ENCODE measurements at places on chromosomes 1 and 21.
A peak's percentile ranks its signal among the peaks of the same experiment; 100 is the strongest.

- peak; percentile 71 for DNase-seq
Observed at GRCh38 chr1:45014321-45015028, 2.4 kb downstream of the UROD start.

- no peak for DNase-seq
Observed at GRCh38 chr1:11342621-11343032, 69.6 kb downstream of the UBIAD1 start.

- DNase-seq: no peak
Observed at GRCh38 chr1:58497499-58497898, 49.0 kb downstream of the OMA1 start.

DNA sequence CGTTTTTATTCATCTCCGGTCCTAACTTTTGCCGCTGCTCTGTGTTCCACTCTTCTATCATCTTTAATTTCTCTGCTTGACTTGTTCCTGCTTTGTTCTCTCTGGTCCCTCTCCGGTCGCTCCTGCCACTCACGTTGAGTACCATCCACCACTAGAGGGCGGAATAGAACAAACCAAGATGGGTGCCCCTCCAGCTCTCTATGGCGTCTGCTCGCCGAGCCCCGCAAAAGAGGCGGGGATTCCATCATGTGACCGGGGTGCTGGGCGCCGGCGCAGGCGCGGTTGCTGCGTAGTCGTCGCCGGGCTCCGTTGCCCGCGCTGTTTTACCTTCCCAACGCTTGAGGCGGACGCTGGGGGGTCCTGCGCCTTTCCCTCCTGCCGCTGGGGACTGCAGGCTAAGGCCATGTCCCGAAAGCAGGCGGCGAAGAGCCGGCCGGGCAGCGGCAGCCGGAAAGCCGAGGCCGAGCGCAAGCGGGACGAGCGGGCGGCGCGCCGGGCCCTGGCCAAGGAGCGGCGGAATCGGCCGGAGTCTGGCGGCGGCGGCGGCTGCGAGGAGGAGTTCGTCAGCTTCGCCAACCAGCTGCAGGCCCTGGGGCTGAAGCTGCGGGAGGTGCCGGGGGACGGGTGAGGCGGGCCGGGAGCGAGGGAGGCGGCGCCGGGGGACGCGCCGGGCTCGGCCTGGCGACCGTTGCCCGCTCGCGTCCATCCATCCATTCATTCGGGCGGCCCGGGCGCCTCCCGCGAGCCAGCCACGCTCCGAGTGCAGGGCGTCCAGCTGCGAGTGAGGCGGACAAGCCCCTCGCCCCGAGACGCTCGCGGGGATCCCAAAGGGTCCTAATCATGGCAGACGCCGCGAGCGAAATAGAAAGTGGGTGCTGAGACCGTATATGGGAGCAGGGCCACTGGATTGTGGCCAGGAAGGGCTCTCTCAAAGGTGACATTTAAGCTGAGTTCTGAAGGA is at the start of gene OTUD3:
TSS of gene OTUD3 (plus strand) at position 285 of the 961 bp plus-strand sequence. CDS start at position 404, 119 bp downstream.
- peak; percentile 98 for DNase-seq

- DNase-seq: no peak
Observed at GRCh38 chr21:31103571-31104265, 65.4 kb upstream of the KRTAP19-8 start.

DNA sequence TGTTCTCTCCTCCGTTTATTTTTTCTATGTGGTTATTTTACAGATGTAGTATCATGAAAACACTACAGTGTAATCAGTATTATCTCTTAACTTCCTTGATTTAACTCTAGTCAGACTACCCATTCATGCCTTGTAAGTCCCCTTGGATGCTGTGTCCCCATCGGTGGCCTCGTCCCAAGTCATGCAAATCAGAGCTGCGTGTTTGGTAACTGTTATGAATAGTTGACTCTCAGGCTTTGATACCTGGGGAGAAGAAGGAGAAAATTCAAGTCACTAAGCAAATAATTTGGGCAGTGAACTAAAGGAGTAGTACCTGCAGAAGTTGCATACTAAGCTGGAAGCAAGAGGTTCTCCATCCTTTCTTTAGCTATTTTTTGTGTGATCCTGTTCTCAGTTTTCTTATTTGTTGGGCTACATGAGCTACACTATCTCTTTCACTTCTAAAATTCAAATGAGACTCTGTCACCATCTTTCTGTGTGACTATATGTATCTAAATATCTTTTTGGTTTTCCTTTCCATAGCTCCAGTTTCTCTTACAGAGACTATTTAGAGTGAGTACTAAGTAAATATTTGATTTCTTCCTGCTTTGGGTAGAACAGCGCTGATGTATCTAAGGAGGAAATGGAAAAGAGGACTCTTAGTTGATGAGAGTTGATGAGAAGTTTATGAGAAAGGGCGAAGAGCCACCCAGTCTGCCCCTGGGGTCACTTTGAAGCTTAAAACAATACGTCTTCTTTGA is 50.9 kb downstream of the VANGL2 start:
- DNase-seq: no peak

DNA sequence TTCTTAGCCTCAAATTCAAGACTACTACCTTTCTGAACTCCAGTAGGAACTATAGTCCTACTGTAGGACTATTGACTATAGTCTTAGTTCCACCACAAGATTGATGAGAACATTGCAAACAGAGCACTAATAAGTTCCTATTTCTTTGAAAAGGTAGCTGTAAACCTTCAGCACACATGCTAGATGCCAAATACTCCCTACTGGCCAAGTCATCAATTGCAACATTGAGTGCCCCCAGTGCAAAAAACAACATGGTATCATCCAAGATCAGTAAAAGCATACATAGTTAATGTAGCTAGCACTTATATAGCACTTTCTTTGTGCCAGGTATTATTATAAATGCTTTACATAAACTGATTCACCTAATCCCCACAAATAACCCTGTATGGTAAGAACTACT is 99.8 kb downstream of the MRPL39 start:
- no peak for DNase-seq

- DNase-seq: no peak
Observed at GRCh38 chr1:172269644-172270043, 150.8 kb upstream of the C1orf105 start.

GRCh38 chr1:230591678-230592077 is 50.6 kb upstream of the COG2 start:
- no peak for DNase-seq

DNA sequence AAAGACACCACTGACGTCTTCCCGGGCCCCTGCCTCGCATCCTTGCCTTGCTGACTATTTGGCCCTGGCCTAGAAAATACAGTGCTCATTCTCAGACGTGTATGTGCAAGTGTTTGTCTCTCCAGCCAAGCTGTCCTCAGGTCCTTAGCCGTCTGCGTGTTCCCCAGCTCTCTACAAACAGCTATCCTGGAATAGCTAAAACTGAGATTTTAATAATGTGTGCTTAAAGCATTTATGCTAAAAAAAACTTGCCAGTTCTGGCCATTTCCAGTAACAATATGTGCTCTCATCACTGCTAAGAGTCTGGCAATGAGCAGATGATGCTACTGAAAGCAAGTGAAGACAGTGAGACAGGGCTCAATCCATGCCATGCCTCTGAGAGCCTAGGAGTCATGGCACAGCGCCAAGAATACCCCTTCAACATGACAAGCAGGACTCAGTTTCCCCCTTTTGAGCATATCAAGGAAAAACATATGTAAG is 55.7 kb downstream of the IRF2BP2 start:
- DNase-seq: no peak

GRCh38 chr1:244353551-244354091 is 98.1 kb downstream of the ADSS2 start:
- DNase-seq: no peak

DNA sequence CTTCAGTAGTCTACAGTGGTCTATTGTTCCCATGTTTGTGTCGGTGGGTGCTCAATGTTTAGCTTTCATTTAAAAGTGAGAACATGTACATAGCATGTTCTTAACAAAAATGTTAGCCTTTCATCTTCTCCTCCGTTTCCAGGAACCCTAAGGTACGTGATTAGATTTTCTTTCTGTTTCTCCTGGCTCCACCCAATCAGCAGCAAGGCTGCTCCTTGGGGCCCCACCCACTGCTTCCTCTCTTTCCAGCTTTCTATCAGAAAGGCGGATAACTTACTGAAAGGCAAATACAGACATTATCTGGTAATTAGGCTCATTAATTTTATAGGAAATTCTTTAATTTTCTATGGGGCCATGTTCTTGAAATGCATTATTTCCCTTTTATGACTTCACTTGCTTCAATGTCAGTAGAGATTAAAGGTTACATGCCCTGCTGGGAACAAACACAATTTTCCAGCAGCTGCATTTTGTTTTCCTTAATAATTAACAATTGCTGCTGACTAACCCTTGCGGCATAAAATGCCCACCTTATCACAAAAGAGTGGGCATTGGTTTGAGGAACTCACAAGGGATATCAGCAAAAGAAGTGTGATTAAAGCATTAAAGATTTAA is 324.9 kb upstream of the SNX7 start:
- DNase-seq: no peak

Data from hippocampal formation (tissue), 2 donors.